Stimulated activated CD4-positive, alpha-beta T cell treated with anti-CD3 and anti-CD28 coated beads, Interleukin-2, amount 100 ng/mL, for 48 hours (primary cell): ENCODE measurements at places on chromosomes 3 and 15.

DNA sequence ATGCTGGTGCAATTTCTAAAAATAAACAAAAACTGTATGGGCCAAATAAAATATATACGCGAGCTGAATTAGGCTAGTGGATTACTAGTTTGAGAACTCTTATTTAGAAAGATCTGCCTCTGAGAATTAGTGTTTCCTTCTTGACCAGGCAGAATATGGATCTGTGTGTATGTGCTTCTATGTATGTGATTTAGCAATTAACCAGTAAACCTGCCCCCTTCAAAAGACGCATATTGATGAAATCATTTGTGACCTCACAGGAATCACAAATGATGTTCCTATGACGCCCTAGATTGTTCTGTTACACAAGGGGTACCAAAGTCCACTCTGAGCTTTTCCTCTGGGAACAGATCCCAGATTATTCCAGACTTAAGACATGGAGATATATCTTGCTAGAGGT is at the start of gene TUSC7:
Gene TUSC7, plus strand, starts transcription at position 301 of the 400 bp plus-strand sequence.
- DNase-seq = no peak

- peak; percentile 52 for DNase-seq
These were observed 1.4 kb downstream of the FURIN start for GRCh38 chr15:90869601-90870353.

DNA sequence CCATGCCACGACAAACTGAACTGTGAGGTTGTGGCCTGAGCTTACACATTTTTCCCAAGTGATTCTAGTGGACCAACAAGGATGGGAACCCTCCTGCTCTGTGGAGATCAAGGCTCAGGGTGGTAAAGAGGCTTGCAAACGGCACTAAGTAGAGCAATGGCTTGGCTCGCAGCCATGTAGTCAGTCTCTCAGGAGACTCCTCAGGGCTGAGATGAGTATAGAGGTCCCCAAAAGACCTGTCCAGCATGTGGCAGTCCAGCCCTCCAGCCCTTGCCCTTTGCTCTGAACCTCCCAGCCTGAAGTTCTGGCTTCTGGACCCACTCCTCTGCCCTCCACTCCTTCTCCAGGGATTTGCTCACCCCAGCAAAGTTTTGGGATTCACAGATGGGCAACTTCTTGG is 8.3 kb upstream of the CAMP start:
- no peak for DNase-seq

GRCh38 chr15:40854161-40854560 is 10.3 kb downstream of the SPINT1 start:
- DNase-seq = no peak

DNA sequence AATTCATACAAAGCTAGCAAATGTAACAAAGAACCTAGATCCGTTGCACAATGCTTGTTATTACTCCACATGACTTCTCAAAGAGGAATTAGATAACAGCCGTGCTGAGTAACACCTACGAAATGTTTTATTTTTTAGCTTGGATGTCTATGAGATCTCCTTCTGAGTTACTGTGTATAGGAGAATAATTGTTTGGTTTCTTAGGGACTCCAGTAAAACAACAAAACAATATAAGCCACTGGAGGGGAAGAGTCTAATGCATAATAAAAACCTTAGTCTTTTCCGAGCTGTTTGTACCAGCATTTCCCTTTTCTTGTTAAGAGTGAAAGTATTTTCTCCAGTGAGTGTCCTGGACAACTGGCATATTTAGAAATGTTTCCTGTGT is 15.6 kb downstream of the SNAP23 start:
- no peak for DNase-seq

- DNase-seq = no peak
These were observed 6.0 kb upstream of the PHLDB2 start for GRCh38 chr3:111853068-111853467.

GRCh38 chr3:3194861-3195260 is 15.4 kb upstream of the CRBN start:
- DNase-seq = no peak

DNA sequence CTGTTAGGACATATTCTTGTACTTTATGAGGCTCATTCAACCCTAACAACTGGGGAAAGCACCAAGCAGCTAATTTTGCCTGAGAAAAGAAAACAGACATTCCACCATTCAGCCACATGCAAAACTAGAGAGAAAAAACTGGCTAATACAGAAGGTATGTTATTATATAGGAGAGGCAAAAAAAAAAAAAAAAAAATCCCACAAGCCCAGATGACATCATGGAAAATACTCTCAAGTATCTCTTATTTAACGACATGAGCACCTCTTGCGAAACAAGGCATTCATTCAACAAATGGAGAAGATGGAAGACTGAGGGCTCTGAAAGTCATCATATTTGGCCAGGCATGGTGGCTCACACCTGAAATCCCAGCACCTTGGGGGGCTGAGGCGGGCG is 61.5 kb downstream of the PRICKLE2 start:
- no peak for DNase-seq

DNA sequence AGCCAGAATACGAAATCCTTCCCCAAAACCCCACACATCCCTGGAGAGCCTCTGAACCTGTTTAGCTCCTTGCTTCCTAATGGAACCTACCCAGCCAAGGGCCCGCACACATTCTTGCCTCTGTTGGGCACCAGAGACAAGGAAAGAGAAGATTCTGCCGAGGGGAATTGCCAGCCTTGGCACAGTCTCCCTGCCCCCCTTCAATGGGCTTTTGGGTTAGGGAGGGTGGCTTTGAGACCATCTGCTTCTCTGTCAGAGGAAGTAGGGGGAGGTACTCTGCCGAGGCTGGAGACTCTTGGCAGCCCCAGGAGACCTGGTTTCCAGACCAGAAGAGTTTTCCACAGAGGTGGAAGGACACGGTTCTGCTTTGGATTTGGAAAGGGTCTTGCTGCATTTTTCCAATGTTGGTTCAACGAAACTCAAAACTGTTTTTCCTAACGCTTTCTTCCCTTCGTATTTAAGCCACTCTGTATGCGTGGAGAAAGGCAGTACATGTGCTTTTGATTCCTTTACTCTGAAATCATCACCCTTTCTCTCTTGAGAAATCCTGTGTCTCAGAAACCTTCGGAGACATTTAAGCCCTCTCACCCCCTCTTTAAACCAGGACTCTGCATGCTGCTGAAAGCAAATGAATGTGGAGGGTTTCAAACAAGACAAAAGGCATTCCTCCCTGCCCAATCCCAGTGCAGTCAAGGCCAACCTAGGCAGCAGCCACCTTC is 78.8 kb upstream of the PRR23C start:
- DNase-seq = no peak

DNA sequence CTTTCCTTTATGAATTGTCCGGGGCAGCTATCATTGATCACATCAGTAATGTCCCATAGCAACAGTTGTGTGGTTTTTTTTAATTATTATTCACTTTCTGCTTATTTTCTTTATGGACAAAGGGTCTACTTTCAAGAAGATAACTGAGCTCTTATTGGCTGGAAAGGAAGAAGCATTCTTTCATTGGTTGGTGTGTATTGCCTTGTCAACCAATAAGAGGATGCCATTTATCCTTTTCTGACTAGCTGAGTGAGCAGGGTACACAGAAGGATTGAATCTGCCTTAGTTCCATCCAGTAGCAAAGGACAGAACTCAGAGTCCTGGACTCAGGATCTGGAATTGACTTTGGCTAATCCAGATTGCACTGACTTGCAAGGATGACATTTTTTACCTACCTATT is 13.2 kb upstream of the AEN start:
- DNase-seq = no peak

- no peak for DNase-seq
These were observed 14.5 kb upstream of the GLCE start for GRCh38 chr15:69145694-69146492.

- DNase-seq = no peak
These were observed 80.1 kb downstream of the DNAH12 start for GRCh38 chr3:57464011-57464410.

- DNase-seq = no peak
These were observed 10.4 kb downstream of the PODXL2 start for GRCh38 chr3:127639173-127640041.

- DNase-seq = no peak
These were observed 10.0 kb downstream of the HEXA start for GRCh38 chr15:72365844-72366243.

DNA sequence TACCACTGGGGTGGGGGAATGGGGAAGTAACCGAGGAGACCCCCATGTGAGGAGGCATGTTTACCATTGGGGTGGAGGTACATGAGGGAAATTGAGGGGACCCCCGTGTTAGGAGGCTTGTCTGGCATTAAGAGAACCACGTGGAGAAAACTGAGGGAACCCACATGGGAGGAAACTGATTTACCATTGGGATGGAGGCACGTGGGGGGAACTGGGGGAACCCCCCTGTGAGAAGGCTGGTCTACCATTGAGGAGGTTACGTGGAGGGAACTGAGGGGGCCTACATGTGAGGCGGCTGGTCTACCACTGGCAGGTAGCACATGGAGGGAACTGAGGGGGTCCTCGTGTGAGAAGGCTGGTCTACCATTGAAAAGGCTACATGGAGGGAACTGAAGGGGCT is 159.4 kb downstream of the FBLN2 start:
- no peak for DNase-seq

DNA sequence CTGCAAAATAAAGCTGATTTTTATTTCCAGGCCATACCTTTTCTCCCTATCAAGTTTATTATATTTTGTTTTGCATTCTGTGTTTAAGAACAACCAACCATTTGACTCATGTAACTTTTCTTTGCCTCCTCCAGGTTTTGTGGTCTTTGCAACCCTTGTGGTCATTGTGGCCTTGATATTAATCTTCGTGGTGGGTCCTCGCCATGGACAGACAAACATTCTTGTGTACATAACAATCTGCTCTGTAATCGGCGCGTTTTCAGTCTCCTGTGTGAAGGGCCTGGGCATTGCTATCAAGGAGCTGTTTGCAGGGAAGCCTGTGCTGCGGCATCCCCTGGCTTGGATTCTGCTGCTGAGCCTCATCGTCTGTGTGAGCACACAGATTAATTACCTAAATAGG is 27.6 kb downstream of the NIPA2 start:
- DNase-seq = no peak

GRCh38 chr3:128424508-128425069 is 42.1 kb downstream of the DNAJB8 start:
- DNase-seq = no peak

- no peak for DNase-seq
These were observed 323.9 kb upstream of the IGF1R start for GRCh38 chr15:98324341-98324970.

- no peak for DNase-seq
These were observed 64.3 kb downstream of the RYK start for GRCh38 chr3:134186391-134186790.

GRCh38 chr3:159348431-159348830 is 546.6 kb downstream of the MFSD1 start:
- DNase-seq = no peak

DNA sequence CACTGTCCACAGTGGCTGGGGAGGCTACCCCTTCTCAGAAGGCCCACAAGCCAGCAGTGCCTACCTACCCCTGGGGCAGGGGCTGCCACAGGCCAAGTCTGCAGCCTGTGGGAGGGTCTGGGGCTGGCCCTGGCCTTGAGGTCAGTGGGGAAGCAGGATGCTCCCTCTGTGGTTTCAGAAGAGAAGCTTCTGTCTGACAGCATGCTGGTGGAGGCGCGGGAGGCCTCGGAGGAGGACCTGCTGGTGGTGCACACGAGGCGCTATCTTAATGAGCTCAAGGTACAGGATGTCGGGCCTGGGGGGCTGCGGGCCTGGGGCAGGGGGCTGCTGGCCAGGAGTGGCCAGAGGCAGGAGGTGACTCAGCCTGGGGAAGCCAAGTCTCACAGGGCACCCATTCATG is 3.2 kb downstream of the HDAC11 start:
- no peak for DNase-seq

DNA sequence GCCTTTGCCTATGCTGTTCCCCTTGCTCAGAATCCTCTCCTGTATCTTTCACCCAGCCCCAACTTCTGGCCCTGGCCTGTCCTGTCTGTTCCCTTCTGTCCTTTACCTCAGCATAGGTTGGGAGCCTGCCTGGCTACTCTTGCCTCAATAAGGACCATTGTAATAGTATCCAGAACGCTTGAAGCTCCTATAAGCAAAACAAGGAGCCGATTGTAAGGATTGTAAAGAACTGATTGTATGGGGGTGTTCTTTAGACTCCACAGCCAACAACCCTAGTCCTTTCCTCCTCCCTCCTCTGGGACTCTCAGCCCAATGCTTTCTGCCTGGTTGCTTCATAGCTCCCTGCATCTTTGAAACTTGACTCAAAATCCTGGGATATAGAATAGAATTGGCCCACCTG is 18.7 kb upstream of the RAD54L2 start:
- no peak for DNase-seq

GRCh38 chr15:25246641-25247406 is 192.0 kb downstream of the UBE3A start:
- DNase-seq = no peak

DNA sequence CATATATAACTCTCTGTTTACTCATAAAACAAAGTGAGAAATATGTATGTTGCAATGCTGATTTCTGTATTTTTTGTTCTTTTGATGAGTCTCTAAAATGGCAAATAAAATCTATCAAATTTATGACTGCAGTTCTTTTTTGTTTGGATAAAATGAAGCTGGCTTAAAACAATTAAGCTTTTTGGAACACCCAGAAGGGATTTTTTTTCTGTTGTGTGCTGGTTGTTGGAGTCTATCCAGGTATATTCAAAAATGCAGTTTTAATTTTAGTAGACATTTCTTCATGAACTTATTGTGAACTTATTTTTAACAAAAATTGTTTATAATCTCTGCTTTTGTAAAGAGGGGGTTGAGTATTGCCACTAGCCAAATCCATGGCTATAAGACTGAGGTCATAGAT is 405.5 kb downstream of the RAP2B start:
- DNase-seq = no peak

GRCh38 chr15:62573876-62574275 is 408.8 kb upstream of the C2CD4B start:
- DNase-seq = no peak

DNA sequence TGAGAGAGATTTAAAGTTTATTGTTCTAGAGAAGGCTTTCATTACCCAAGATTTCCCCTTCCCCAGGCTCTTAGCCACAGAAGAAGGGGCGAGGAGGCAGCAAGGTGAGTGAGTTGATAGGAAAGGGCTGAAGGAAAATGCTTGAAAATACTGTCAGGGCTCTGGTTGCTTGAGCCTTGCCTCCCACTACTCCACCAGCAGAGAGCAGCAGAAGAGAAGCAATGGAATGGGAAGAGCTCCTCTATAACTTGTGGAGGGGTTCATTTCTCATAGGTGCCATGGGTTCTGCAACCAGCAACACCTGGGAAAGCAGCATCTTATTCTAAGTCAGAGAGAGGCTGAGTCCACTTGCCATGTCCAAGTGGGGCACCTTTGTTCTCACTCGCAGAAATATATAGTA is 184.0 kb upstream of the CNTN6 start:
- no peak for DNase-seq

DNA sequence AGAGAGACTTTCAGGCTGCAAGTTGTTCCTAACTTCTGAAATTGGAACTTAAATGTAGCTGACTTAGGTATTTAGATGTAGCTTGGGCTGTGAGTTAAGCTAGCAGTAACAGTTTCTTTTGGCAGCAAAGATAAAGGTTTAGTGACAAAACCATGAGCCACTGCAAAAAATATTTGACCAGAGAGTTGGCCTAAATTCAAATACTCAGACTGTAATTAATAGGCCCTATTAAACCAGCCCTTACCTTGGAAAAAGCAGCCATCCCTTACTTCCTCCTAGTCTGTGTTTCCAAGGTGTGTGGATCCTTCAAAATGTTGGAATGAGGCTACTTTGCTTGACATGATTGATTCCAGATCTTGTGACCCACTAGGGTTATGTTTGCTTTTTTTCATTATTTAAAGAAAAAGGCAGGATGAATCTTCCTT is 8.2 kb downstream of the TPM1 start:
- no peak for DNase-seq
